AG04450 (cell line): ENCODE measurements at places on chromosomes 12 and 14. TPM values are rescaled to one million over a fixed set of nuclear protein-coding genes. Genes with fewer than 3 reads are reported as not detected.

Gene TMEM253
- 0.21 TPM in 2 replicates for polyA plus RNA-seq

Gene SCNN1A
- polyA plus RNA-seq = 0.25 and 0.26 TPM in 2 replicates

Gene TSPAN19
- polyA plus RNA-seq = not detected in 2 replicates

Gene AEBP2
- polyA plus RNA-seq = 18.8 and 19.1 TPM in 2 replicates

Gene DACT1
- 6.1 and 6.2 TPM in 2 replicates for polyA plus RNA-seq

Gene KIF26A
- not detected in 2 replicates for polyA plus RNA-seq
